GM23338 (cell line): ENCODE measurements at places on chromosomes 1 and 21.
A peak's percentile ranks its signal among the peaks of the same experiment; 100 is the strongest.

GRCh38 chr1:204880906-204881305 is 10.2 kb downstream of the NFASC start:
- H3K27me3 ChIP-seq: no peaks in the 10 kb centered on the region
- H3K36me3 ChIP-seq: no peaks in the 10 kb centered on the region
- no peak overlapping the region for H3K4me3 ChIP-seq
- H3K27ac ChIP-seq: no peak overlapping the region
- DNase-seq: no peak

GRCh38 chr1:18646786-18647410 is 16.3 kb downstream of the PAX7 start:
- DNase-seq: peak; percentile 68
- no peaks in the 10 kb centered on the region; the same call in 1 of the 2 replicates for H3K36me3 ChIP-seq
- no peak overlapping the region for H3K27ac ChIP-seq
- H3K27me3 ChIP-seq: peaks cover 95% of the 10 kb centered on the region
- peaks cover 80% of the 10 kb centered on the region for H3K4me1 ChIP-seq

- peaks cover 19% of the 10 kb centered on the region; the same call in 1 of the 2 replicates for H3K27me3 ChIP-seq
- H3K4me3 ChIP-seq: peak overlapping the region; percentile 85
- no peaks in the 10 kb centered on the region for H3K36me3 ChIP-seq
Observed at GRCh38 chr1:204150702-204151551, 917 bp downstream of the ETNK2 start.

DNA sequence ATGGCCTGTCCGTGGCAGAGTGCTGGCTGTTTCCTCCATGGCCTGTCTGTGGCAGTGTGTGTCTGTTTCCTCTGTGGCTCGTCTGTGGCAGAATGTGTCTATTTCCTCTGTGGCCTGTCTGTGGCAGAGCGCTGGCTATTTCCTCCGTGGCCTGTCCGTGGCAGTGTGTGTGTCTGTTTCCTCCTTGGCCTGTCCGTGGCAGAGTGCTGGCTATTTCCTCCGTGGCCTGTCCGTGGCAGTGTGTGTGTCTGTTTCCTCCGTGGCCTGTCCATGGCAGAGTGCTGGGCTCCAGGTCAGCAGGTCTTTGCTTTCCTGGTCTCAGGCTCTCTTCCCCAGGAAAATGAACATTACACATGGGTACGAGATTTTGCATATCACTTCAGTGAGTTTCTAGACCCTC is 138.4 kb upstream of the IPO9 start:
- peaks cover 63% of the 10 kb centered on the region for H3K4me1 ChIP-seq
- H3K36me3 ChIP-seq: no peaks in the 10 kb centered on the region
- no peaks in the 10 kb centered on the region for H3K27me3 ChIP-seq
- no peak overlapping the region for H3K27ac ChIP-seq
